ENCODE measurements at places on chromosomes 12 and 14.

GRCh38 chr14:89586258-89587135 is 169.5 kb upstream of the FOXN3 start:
- no peak for DNase-seq

DNA sequence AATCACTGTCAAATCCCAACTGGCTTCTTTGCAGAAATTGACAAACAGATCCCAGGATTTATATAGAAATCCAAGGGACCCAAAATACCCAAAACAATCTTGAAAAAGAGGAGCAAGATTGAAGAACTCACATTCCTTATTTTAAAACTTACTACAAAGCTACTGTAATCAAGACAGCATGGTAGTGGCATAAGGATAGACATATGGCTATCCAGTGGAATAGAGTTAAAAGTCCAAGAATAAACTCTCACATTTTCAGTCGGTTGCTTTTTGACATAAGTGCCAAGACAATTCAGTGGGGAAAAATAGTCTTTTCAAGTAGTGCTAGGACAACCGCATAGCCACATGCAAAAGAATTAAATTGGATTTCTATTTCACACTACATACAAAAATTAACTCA is 81.0 kb upstream of the HOXC13 start:
- no peak for DNase-seq

- DNase-seq = peak; percentile 26
Measured at GRCh38 chr12:63151623-63152320, 771 bp upstream of the AVPR1A start.

GRCh38 chr14:72543341-72543740 is 350.6 kb downstream of the DPF3 start:
- no peak for DNase-seq

GRCh38 chr12:130955238-130955816 is 1.6 kb downstream of the ADGRD1 start:
- DNase-seq = no peak

DNA sequence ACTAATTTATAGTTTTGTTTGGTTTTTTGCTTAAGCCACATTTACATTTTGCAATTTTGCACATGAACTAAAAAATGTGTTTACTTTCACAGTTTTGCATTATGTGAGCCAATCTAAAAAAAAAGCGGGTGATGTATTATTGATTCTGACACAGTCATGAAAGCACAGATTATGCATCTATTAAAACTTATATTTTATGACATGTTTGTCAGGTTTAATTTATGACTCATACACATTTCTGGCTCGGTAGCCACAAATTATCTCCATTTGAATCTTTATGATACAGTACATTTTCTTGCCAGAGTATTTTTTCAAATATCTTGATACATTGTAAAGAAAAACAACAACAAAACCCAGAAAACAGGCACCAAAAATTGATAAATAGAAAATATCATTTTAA is 280.4 kb upstream of the GRIP1 start:
- no peak for DNase-seq

- no peak for DNase-seq
Measured at GRCh38 chr12:94677778-94678177, 27.4 kb upstream of the TMCC3 start.

DNA sequence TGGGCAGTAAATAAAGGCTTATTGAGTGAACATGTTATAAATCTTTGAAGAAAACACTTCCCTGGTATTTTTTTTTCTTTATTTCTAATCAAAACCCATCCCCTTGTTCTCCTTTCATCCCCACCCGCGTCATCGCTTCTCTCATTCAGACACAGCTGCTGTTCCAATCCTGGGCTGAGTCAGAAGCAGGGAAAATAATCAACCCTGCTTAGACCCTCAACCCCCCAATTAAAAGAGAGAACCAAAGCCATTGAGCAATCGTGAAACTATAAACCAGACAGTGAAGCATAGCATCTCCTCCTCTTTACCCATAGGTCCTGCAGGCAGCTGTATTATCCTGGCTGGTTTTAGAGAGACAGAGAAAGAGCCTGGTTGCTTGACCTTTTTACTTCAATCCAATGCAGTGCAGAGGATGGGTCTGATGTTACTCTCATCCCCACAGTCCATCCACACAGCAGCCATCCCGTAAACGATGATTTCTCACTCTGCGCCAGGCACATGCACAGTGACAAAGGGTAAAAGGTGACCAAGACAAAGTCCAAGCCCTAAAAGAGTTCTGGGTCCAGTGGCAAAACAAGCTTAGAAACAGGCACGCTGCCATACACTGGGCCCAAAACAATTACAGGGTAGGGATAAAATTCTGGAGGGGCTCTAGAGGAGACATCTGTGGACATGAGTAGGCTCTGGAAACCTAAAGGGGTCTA is 238.3 kb downstream of the GALC start:
- no peak for DNase-seq

DNA sequence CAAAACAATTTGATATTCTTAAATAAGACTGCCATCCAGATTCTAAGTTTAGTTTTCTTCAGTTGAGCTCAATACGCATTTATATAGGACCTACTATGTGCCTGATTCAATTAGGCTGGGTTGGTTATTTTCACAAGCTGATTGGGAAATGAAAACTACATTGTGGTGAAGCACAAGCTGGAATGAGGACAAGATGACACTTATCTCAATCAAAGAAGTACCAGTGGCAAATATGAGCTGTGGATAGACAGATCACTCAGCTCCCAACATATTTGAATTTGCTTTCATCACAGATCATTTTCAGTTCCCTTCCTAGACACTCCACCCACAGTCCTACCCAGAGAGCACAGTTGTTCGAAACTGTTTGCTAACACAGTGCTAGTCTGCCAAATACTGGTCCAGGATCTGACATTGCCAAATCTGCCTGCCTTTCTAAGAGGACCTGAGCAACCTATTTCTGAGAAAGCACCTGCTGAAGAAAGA is 74.7 kb downstream of the LLPH start:
- no peak for DNase-seq

- no peak for DNase-seq
Measured at GRCh38 chr12:115257791-115258190, 573.8 kb upstream of the TBX3 start.

- peak; percentile 29 for DNase-seq
Measured at GRCh38 chr12:116381744-116382685, 104.5 kb upstream of the MED13L start.

GRCh38 chr12:123912415-123913380 is 59.9 kb downstream of the CCDC92 start:
- DNase-seq = no peak

GRCh38 chr12:54368709-54369596 is 4.7 kb upstream of the GPR84 start:
- peak; percentile 93 for DNase-seq

GRCh38 chr12:91493308-91493707 is 310.7 kb upstream of the DCN start:
- no peak for DNase-seq

DNA sequence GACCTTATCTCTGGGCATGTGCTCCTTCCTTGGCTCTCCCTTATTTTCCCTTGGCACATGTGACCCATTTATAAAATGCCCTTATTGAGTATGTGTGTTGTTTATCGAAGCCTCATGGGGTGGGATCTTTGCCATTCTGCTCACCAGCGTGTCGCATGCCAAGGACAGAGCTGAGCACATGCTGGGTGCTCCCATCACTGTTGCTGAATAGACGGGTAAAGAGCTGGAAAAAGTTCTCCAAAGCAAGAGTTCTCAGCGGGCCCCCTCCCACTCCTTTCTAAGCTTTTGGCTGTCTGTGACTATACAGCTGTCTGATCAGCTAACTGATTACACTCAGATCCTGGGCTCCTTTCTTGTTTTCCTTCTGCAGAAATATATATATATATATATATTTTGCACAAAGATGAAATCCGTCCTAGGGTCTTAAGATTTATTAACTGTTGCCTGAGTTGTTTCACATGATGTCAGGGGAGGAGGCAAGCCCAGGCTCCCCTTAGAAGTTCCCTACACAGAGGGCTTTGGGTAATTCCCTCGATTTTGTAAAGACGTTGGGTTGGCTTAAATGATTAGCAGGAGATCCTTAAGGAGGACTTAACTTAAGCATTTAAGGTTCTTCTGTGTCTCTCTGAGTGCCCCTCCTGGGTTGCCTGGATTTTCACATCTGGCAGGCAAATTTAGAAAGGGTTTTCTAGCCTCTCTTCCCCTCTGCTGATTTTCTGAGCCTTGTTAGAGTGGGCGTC is 71.6 kb downstream of the TMEM132C start:
- no peak for DNase-seq

- DNase-seq = no peak
Measured at GRCh38 chr12:106118-106591, 39.6 kb downstream of the IQSEC3 start.

DNA sequence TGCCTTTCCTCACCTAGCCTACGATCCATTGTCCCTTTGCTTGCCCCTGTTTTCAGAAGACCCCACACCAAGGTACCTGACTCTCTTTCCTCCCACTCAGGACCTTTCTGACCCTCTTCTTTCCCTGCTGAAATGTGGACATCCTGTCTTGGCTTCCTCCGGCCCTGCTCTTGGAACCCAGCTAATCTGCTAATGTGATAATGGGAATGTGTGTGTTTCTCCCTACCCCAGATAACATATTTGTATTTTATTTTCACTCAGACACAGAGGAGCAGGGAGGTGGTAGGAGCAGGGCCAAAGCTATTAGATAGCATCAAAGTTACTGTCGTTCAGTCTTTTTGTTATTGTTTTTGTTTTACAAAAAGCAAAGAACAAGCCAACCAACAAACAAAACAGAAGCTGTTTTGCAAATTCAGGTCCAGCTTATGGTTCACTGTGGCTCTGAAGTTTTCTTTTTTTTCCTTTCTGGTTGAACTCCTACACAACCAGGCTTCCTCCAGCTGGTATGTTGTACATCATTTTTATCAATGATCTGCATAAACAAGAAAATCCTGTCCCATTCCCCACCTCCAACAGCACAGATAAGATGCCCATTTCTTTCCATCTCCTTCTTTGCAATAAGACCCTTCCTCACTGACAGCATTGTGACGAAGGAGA is 137.3 kb downstream of the C12orf75 start:
- no peak for DNase-seq

GRCh38 chr12:4108803-4109345 is 164.7 kb upstream of the CCND2 start:
- no peak for DNase-seq

DNA sequence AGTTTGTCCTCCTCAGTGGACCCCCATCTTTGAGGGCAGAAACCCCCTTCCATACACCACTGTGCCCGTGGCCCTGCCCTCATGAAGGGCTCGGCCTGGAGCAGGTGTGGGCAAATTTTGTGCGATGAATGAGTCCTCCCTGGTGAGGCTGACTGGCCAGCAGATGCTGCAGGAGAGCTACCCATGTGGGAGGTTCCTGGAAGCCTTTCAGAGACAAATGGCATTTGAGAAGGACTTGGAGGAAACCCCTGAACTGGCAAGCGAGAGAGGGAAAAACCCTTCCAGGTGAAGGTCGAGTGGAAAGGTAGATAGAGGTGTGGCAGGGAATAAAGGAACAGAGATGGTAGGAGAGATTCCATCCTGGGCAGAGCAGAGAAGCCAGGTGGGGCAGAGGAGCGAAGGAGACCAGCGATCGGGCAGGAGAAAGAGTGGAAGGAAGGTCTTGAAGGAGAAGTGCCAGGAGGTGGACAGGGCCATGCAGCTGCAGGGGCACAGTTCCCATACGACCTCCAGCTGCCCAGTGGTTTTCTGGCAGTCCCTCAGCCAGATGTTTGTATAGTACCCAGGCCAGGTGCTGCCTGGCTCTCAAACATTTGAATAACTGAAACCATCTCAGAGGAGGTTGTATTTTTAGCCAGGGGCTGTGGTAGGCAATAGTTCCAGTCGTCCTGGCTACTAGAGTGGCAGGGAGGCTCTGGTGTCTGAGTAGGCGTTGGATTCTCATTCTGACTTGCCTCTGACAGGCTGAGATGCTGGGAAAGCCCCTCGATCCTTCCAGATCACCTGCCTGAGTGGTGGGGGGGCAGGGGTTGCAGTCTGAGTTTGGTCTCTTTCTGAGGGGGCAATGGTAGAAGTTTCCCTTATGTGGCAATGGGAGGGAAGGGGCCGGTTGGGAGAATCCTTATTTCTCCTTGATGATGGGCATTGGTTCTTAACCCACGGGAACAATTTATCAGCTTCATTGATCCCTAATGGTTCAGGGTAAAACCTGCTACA is 40.1 kb downstream of the FBXL14 start:
- no peak for DNase-seq

DNA sequence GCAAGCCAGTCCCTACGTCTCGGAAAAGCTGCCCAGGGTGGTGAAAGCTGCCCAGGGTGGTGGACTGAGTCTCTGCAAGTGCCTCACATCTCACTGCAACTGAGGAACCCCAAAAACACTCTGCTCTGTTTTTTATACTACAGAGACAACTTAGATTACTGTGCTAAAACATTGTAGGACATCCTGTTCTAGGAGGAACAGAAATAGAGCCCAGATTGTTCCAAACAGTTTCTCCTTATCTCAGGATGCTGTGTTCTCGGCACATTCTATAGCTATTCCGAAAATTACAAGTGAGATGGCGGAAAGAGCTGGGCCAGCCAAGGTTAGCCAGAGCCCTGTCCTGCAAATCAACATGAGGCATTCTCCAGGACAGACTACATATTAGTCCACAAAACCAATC is 138.7 kb downstream of the LRIG3 start:
- no peak for DNase-seq

- DNase-seq = no peak
Measured at GRCh38 chr12:113852695-113853490, 113.2 kb downstream of the RBM19 start.

DNA sequence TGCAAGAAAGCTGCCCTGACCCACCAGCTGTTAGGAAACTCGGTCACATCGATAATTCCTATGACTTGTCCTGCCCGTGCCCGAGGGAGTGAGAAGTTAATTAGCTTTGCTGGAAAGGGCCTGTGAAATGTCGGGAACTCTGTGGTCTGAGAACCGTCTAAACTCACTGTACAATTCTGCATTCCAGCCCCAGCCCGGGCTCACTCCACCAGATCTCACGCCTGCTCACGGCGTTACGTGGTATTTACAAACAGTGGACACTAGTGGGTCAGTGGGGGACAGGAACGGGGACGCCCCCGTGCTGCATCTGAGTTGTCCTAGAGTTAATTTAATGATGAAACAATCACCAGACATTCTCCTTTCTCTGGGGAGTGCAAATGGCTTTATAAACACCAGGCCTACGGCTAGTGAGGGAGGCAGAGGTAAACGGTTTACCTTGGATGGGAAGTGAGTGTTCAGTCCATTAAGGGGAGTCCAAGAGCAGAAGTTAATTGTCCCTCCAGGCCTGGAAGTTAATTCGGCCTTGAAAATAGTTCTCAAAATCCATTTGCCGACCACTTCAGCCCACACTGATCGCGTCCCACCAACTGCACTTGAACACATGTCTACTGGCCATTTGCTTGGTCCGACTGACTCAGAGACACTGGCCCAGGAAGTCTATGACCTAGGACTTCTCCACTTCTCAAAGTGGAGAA is 93.5 kb upstream of the MED13L start:
- DNase-seq = no peak

GRCh38 chr12:109822951-109823411 is 10.2 kb downstream of the TRPV4 start:
- DNase-seq = no peak

GRCh38 chr14:26741711-26742212 is 143.9 kb upstream of the NOVA1 start:
- no peak for DNase-seq
